ENCODE measurements at places on chromosomes 11 and 22. TPM values are rescaled to one million over a fixed set of nuclear protein-coding genes. Genes with fewer than 3 reads are reported as not detected.

Gene CSRP3
- not detected for total RNA-seq

Gene DAGLA
- 3.1 TPM for total RNA-seq

Gene PGA5
- not detected for total RNA-seq

Gene SYT9
- 0.31 TPM for total RNA-seq

Gene C11orf87
- total RNA-seq = not detected

Gene MMP8
- total RNA-seq = not detected

Gene AMPD3
- total RNA-seq = 5.7 TPM

Gene CELSR1
- total RNA-seq = 29.1 TPM

Gene SEPTIN3
- 1.3 TPM for total RNA-seq

Gene IRAG1
- not detected for total RNA-seq

Gene CCDC86
- 110 TPM for total RNA-seq

Gene NCF4
- total RNA-seq = not detected
